ENCODE measurements at places on chromosomes 12 and 14.

- DNase-seq = no peak
These were observed at the start of gene NAV3 for GRCh38 chr12:77830583-77831351. NAV3 (plus strand) TSS chr12:77830894; CDS start chr12:77831462, 568 bp downstream.

- DNase-seq = no peak
These were observed 67.1 kb upstream of the SRSF5 start for GRCh38 chr14:69699748-69700303.

- DNase-seq = no peak
These were observed 79.4 kb downstream of the C12orf75 start for GRCh38 chr12:105409801-105410471.

DNA sequence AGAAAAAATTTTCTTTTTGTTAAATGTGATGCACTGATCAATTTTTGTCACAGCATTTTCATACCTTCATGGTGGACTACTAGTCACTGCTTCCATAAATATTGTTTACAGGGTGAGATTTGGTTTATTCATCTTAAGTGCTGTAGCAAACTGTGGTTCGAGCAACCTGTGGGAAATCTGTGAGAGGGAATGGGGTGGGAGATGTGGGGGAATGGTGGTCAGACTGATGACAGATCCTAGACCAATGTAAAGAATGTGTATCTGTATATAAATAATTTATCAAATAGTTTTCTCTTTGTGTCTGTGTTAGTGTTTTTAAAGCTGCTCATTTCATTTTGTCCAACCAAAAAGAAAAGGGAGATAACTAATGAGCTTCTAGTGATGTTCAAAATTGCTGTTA, 26.7 kb downstream of the CSRP2 start:
- DNase-seq = no peak

GRCh38 chr14:56816574-56817391, 6.5 kb upstream of the OTX2 start:
- no peak for DNase-seq

GRCh38 chr14:99542566-99542965, 61.4 kb downstream of the CCNK start:
- DNase-seq = no peak
